ENCODE measurements at places on chromosomes 2 and 18. TPM values are rescaled to one million over a fixed set of nuclear protein-coding genes. Genes with fewer than 3 reads are reported as not detected.

The FAM161A gene
- total RNA-seq, result not detected

DNA sequence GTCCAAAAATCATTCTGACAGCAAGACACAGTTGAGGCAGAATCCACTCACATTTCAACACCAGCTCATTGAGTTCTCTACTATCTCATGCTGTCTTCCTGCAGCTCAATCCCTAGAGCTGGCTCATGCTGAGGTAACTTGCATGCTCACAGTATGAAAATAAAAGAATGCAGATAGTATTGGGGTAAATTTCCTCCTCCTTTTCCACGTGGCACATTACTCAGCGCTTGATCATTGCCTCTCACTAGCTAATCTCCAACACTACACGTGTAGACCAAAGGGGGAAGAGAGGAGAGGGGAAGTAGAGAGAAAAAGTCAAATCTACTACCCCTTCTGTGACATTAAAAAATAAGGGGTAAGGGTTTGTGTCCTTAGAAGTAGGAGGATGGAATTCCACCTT lies 300.6 kb downstream of the AFF3 start:
- H3K36me3 ChIP-seq, result no peaks in the 10 kb centered on the region
- H3K27ac ChIP-seq, result no peak overlapping the region
- DNase-seq, result no peak
- H3K4me3 ChIP-seq, result no peak overlapping the region
- no peaks in the 10 kb centered on the region for H3K27me3 ChIP-seq

The PECR gene
- 32.2 TPM for total RNA-seq

- no peak for DNase-seq
- H3K27me3 ChIP-seq, result no peaks in the 10 kb centered on the region
- H3K4me3 ChIP-seq, result no peak overlapping the region
These were observed 106.4 kb downstream of the KCNH7 start for GRCh38 chr2:162731917-162732804.

The HMSD gene
- not detected for total RNA-seq

GRCh38 chr2:224086226-224086914 lies 47.3 kb upstream of the SERPINE2 start:
- H3K27me3 ChIP-seq, result no peaks in the 10 kb centered on the region
- DNase-seq, result no peak
- no peaks in the 10 kb centered on the region for H3K36me3 ChIP-seq
- no peaks in the 10 kb centered on the region for H3K4me1 ChIP-seq
- no peak overlapping the region for H3K27ac ChIP-seq

DNA sequence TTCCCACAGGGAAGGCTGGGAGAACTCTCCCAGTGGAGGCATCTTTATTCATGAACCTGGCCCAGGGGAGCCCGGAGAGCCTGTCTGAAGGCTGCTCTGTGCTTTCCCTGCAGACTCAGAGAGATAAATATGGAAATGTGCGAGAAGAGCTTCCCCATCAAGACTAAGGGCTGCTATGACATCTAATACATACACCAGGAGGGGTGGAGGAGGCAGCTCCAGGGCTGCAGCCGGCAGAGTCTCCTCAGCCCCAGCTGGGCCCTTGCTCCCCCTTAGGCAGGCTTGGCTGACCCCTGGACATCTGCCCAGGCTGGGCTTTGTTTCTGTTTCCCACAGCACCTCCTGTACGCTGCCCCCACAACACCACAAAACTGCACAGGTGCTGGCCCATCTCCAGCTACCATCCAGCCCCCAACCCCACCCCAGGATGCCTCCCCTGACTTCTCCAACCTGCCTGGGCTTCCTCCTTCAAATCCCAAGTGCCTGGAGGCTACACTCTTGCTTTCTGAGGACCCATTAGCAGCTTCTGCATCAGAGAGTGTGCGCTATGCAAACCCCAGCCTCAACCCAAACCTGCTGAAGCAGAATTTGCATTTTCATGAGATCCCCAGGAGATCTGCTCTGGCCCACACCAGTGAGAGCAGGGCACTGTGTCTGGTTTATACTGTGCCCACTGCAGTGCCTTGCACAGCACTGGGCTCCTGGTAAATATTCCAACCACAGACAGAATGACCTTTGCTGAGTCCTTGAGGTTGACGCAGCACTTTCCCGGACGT lies 96.8 kb downstream of the VSNL1 start:
- H3K4me3 ChIP-seq, result no peak overlapping the region
- no peak overlapping the region for H3K27ac ChIP-seq
- no peaks in the 10 kb centered on the region for H3K27me3 ChIP-seq
- DNase-seq, result no peak
- no peaks in the 10 kb centered on the region for H3K4me1 ChIP-seq

GRCh38 chr2:11377928-11378545 lies 33.6 kb upstream of the ROCK2 start:
- H3K27me3 ChIP-seq, result no peaks in the 10 kb centered on the region
- peak; percentile 79 for DNase-seq
- H3K36me3 ChIP-seq, result no peaks in the 10 kb centered on the region

DNA sequence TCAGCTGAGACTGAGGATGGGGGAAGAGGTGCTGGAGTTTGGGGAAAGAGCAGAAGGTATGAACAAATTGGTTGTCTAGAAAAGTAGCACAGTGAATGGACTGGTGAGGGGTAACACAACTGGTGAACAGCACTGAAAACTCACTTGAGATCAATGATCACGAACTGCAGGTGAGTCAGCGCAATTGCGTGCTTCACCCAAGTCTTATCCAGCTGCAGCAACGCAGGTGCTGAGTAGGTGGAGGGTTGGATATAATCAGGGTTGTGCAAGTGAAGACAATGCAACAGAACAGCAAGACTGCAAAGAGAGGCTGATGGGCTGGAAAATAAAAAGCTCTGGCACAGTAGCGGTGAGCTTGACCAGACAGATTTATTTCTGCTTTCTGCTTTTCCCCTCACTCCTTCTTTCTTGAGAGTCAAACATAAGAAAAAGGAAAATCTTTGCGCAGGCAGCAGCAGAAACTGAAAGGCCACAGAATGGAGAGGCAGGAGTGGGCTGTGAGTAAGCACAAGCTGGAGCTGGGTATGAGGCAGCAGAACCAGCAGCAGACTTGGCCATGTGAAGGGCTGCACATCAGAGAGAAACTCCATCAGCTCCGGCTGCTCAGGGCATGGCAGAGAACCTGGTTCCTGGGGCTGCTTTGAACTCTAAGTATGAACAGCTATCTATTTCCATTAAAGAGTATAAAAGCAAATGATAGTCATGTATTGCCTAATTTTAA lies 99.4 kb upstream of the ARL5A start:
- no peaks in the 10 kb centered on the region for H3K36me3 ChIP-seq
- peaks cover 10% of the 10 kb centered on the region for H3K4me1 ChIP-seq
- no peak overlapping the region for H3K27ac ChIP-seq
- no peaks in the 10 kb centered on the region for H3K27me3 ChIP-seq
- H3K4me3 ChIP-seq, result no peak overlapping the region

DNA sequence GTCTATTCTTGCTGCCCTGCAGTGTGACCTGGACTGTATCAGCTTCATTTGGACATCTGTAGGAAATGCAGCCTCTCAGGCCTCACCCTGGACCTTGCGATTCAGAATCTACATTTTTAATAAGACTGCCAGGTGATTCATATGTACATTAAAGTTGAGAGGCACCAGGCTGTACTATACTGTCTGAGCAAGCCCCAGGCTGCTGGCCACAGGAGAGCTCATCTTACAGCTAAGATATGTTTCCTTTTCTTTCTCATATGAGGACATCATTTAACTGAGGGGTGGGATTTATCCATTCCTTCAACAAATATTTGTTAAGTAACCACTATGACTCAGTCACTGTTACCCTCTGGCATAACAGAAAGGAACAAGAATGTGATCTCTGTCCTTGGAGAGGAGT lies 78.2 kb upstream of the GCFC2 start:
- H3K27ac ChIP-seq, result no peak overlapping the region
- no peaks in the 10 kb centered on the region for H3K27me3 ChIP-seq
- no peaks in the 10 kb centered on the region for H3K4me1 ChIP-seq
- H3K36me3 ChIP-seq, result no peaks in the 10 kb centered on the region

DNA sequence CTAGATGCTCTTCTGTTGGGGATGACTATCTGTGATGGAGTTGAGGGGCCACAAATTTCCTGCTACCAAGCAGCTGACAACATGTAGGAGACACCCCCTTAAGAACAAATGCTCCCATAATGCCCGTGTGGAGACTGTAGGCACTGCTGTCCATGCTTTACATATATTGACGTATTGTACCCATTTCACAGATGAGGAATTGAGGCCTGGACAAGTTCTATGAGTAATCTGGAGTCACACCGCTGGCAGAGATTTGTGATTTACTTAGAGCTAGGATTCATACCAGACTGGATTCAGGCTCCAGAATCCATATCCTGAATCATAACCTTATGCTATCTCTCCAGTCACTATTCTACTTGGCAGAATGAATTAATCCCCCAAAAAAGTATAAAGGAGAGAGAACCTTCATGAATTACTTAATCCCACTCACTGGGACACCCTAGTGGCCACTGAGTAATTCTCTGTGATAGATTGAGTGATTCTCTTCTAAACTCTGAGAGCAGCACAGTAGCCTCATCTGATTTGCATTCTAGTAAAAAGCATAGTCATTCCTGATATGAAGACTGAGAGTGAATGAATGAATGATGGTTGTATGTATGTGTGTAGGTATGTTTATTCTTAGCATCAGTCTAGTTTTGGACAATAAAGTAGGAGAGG lies 460.7 kb upstream of the MEIS1 start:
- H3K27me3 ChIP-seq, result no peaks in the 10 kb centered on the region
- no peaks in the 10 kb centered on the region for H3K4me1 ChIP-seq
- no peak for DNase-seq
- no peak overlapping the region for H3K4me3 ChIP-seq
- H3K36me3 ChIP-seq, result no peaks in the 10 kb centered on the region
- H3K27ac ChIP-seq, result no peak overlapping the region

- H3K4me1 ChIP-seq, result no peaks in the 10 kb centered on the region
- DNase-seq, result no peak
- no peak overlapping the region for H3K4me3 ChIP-seq
- H3K36me3 ChIP-seq, result no peaks in the 10 kb centered on the region
- H3K27me3 ChIP-seq, result no peaks in the 10 kb centered on the region
These were observed 54.3 kb upstream of the RGPD4 start for GRCh38 chr2:107772353-107772752.

The DCDC2C gene
- 2.4 TPM for total RNA-seq

GRCh38 chr2:26302846-26303245 lies 43.1 kb upstream of the SELENOI start:
- no peak for DNase-seq
- H3K27ac ChIP-seq, result no peak overlapping the region
- no peaks in the 10 kb centered on the region for H3K27me3 ChIP-seq
- no peak overlapping the region for H3K4me3 ChIP-seq
- H3K4me1 ChIP-seq, result peaks cover 4% of the 10 kb centered on the region
- H3K36me3 ChIP-seq, result no peaks in the 10 kb centered on the region

The CROCC2 gene
- 2.9 TPM for total RNA-seq

The PLB1 gene
- total RNA-seq, result 9.7 TPM

- peaks cover 3% of the 10 kb centered on the region for H3K4me1 ChIP-seq
- H3K27me3 ChIP-seq, result no peaks in the 10 kb centered on the region
- peak overlapping the region; percentile 60 for H3K27ac ChIP-seq
- H3K4me3 ChIP-seq, result peak overlapping the region; percentile 8
- H3K36me3 ChIP-seq, result no peaks in the 10 kb centered on the region
These were observed 65.4 kb downstream of the DOCK10 start for GRCh38 chr2:224976629-224977525.

DNA sequence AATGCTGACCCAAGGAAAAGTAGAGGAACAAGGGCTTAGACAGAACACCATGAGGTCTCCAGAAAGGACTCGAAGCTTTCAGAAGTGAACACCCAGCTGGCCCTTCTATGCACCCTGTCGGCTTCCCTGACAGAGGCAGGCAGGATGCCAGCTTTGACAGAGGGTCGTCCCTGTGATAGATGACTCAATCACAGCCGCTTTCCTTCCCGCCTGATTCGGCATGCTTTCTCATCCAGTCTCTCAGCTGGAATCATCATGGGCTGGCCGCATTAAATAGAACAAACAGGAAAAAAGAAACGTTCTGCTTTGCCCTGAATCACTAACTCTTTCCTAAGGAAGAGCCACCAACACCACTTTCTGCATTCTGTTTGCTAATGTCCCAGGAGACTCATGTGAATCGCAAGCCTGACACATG lies 140.3 kb upstream of the RAB12 start:
- H3K27ac ChIP-seq, result no peak overlapping the region
- no peaks in the 10 kb centered on the region for H3K4me1 ChIP-seq
- no peaks in the 10 kb centered on the region for H3K36me3 ChIP-seq
- no peak for DNase-seq
- H3K4me3 ChIP-seq, result no peak overlapping the region

DNA sequence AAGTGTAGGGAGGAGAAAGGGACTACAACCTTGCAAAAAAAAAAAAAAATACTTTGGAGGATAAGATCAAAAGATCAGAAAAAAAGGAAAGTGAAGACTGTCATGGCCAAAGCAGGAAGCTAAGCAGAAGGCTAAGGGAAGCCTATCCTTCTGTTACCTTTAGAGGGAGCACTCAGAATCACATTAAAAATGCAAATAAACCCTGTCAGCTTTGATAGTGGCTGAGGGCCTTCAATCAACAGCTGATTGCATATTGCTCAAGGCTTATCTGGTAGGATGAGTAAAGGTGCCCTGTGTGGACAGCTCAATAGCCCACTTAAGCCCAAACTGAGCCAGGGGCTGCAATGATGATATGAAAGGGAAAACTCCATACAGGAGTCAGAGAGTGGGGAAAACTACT lies 1021.2 kb downstream of the LRP1B start:
- no peaks in the 10 kb centered on the region for H3K4me1 ChIP-seq
- no peak for DNase-seq
- H3K36me3 ChIP-seq, result no peaks in the 10 kb centered on the region

GRCh38 chr2:118675531-118675930 lies 171.9 kb downstream of the EN1 start:
- no peak for DNase-seq
- H3K27me3 ChIP-seq, result no peaks in the 10 kb centered on the region
- H3K27ac ChIP-seq, result no peak overlapping the region
- H3K36me3 ChIP-seq, result no peaks in the 10 kb centered on the region
- no peak overlapping the region for H3K4me3 ChIP-seq

DNA sequence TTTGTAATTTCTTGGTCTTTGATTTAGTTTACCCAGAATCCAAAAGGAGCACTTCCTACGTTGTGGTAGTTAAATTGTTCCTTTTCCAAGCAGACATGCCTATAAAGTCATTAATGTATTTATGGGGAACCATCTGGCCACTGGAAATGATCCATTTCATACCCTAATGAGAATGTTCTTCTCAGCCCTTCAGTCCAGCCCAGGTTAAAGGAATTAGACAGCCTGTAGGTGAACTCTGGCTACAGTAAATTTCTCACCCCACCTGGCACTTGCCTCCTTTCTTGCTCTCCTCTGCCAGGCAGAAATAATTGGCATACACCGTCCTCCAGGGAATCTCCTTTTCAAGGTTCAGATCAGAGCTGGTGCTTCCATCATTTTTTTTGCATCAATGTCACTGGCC lies 121.1 kb downstream of the SETBP1 start:
- peak overlapping the region; percentile 87 for H3K27ac ChIP-seq
- H3K4me1 ChIP-seq, result peaks cover 5% of the 10 kb centered on the region
- H3K27me3 ChIP-seq, result no peaks in the 10 kb centered on the region
- no peaks in the 10 kb centered on the region for H3K36me3 ChIP-seq
